Fibroblast of upper back skin (primary cell): ENCODE measurements at places on chromosomes 6 and 20.

DNA sequence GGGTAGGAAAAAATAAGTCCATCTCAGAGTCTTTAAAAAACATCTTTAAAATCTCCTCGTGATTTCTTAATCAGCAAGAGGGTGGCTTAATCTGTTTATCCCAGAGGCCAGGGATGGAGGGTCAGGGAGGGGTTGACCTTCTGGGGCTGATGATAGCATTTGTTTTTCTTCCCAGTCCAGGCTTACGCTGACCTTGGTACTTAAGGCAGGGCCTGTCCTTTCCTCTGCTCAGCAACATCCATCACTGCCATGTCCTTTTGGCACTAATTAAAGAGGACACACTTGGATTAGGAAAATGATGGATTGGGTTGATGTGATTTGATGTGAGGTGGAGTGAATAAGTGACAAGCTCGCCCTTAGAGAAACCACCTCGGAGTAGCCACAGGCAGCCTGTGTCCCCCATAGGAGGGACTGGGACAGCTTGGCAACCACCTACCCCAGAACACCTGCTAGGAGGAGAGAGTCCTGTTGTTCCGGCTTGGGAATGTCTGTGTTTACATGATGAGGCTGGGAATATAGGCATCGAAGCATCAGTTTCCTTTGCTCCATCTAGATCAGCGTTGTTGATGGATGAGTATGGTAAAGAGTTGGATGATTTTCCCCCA lies 44.2 kb downstream of the PHACTR3 start:
- no peak for DNase-seq

DNA sequence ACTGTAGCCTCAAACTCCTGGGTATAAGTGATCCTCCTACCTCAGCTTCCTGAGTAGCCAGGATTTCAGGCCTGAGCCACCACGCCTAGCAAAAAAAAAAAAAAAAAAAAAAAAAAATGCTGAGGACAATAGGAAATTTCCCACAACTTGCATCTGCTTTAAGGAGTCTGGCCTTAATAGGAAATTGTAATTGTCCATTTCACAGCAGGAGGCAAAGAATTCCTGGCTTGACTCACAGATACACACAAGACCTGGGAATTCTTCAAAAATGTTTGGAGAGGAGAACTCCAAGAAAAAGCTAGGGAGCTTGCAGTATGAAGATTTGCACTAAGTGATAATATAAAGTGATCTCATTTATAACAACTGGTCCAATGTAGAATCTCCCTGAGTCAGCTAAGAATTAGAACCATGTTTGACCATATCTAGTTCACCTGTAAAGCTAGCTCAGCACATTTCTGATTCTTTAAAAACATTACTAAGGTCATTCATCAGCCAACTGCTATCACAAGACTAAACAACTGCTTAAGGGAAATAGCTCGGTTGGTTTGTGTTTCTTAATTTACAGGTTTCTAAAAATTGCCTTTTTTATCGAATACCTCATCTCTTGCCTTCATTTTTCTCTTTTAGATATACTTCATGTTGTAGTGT lies 80.2 kb upstream of the SLC2A12 start:
- peak; percentile 90 for DNase-seq

GRCh38 chr6:147117580-147117979 lies 86.6 kb upstream of the STXBP5 start:
- DNase-seq, result peak; percentile 41

DNA sequence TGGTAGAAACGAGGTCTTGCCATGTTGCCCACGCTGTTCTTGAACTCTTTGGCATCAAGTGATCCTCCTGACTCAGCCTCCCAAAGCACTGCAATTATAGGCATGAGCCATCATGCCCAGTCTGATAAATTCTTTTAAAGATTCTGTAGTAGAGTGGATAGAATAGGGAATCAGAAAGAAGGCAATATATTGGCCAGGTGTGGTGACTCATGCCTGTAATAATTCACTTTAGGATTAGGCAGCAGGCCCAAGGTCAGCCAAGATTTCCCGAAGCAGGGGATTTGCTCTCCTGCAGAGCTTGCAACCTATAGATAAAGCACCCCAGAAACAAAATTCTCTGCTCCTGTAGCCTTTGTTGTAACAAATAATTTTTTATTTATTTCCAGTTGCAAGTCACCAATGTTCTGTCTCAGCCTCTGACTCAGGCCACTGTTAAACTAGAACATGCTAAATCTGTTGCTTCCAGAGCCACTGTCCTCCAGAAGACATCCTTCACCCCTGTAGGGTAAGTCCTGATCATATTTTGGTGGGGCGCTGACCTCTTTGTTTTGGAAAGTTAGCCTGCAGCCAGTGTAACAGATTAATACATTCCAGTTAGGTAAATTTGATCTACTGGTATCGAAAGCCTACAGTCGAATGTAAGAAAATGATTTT lies 30.4 kb upstream of the MROH8 start:
- no peak for DNase-seq

GRCh38 chr6:19719691-19720128 lies 117.5 kb upstream of the ID4 start:
- peak; percentile 81 for DNase-seq

GRCh38 chr20:22385602-22386305 lies 198.6 kb downstream of the FOXA2 start:
- no peak for DNase-seq

GRCh38 chr6:8535519-8535918 lies 100.2 kb upstream of the SLC35B3 start:
- no peak for DNase-seq

GRCh38 chr6:152905551-152906299 lies 77.1 kb downstream of the FBXO5 start:
- DNase-seq, result no peak

DNA sequence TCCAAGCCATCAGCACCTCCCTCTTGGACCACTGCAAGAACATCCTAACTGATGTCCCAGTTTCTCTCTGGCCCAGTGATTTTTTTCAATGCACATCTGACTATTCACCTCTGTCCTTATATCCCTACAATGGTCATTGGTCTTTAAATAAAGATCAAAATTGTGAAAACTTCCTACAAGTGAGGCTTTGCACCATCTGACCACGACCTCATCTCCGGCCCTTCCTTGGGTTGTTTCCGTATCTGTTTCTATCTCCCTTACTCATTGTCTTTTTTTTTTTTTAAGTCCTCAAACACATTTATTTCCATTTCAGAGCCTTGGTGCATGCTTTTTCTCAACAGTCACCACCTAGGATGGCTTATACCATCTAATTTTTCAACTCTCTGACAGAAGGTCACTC lies 88.1 kb downstream of the IPCEF1 start:
- no peak for DNase-seq

DNA sequence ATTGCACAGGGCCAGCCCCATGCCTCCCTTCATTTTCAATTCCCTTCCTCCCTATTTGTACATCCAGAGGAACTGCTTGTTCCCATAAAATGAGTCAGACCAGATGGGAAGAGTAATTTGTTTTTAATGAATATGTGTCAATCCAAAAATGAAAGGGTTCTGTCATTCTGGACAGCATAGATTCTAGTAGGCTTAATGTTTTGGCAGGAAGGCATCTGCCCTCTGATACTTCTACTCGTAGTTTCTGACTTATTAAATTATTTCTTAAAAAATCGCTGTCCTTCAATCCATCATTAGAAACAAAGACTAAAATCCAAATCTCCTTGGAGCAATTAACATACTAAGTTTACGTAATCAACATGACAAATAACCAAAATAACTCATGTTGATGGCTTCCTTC lies 665.5 kb downstream of the TENT5A start:
- DNase-seq, result no peak

GRCh38 chr20:32829311-32830005 lies 9.7 kb downstream of the MAPRE1 start:
- peak; percentile 65 for DNase-seq

- DNase-seq, result no peak
Observed at GRCh38 chr20:12395760-12396159, 478.1 kb downstream of the BTBD3 start.

DNA sequence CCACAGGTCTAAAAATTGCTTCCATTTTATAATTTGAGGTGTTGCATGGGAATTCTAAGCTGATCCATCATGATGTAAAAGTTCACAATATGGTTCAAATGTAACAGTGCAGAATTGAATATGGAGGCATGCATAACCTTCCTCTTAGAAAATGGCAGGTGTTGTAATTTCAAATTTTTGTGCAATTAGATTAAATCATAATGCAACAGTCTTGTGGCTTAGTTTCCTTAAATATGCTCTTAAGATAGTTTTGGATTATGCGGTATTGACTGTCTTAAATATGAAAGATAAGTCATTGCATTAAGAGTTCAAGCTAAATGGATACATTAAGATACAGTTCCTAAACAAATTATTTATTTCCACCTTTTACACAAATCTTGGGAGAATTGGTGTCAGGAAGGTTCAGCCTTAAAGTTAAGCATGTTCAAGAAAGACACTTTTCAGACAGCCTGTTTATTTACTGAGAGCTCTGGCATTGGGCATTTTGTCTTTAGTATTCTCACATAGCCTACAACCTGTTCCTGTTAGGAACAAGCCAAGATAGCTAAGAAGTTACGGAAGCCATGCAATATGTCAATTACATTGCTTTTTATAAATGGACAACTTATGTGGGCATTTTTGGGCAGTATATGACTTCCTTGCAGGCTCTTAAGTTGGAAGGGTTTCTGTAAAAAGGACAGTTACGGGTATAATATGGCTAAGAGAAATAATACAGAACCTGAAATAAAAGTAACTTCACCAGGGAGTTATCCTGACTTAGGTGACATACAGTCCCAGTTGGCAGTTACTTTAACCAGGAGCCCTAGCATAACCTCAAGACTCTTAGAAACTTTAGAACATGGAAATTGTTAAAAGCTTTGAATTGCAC lies 9.3 kb downstream of the SRSF3 start:
- DNase-seq, result no peak

DNA sequence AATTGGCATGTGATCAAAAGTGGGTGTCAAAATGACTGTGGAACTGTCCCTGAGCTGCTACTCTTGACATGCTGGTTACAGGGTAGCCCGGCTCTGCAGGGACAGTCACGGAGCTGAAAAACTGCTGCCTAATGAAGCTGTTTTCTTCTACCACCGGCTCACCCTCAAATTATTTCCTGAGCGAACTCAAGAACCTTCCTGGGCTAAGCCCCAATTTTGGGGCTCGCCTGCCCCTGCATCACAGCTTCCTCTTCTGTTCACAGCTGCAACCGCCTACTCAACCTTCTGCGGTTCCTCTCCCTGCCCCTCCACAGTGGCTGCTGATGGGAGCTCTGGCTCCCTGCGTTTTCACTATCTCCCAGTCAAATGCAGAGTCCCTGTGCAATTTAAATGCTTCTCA lies 110.8 kb upstream of the MLN start:
- DNase-seq, result no peak

- DNase-seq, result peak; percentile 93
Observed at GRCh38 chr6:13794184-13794583, 20.2 kb downstream of the MCUR1 start.

DNA sequence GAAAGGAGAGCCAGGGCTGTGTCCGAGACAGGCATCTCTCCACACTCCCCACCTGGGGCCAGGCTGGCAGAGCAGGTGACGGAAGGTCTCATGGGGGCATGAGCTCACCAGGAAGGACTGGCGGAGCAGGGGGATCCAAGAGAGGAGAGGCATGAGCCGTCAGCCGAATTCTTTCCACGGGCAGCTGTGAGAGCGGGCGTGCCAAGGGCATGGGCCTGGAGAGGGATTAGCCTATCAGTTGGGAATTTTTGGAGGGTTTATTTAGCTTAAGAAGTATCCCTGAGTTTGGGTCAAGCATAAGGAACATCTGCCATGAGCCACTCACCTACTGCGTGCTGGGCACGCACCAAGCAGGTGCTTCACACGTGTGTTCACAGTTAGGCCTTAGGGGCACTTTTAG lies 60.2 kb upstream of the ZNFX1 start:
- no peak for DNase-seq

DNA sequence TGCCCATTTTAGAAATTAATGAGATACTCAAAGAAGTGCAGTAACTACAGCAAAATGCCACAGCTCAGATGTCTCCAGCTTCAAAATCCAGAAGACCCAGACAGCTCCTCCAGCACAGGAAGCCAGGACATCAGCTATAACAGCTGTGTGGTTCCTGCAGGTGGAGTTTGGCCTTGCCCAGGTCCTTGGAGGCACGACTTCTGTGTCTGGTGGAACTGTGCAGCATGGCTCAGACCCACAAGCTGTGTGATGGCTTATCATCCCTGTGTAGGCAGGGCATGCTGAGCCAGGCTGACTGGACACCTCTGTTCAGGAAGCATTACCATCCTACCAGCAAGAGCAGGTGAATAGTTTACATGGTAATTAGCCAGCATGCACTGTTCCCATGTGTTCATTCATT lies 26.5 kb upstream of the CD93 start:
- DNase-seq, result no peak

DNA sequence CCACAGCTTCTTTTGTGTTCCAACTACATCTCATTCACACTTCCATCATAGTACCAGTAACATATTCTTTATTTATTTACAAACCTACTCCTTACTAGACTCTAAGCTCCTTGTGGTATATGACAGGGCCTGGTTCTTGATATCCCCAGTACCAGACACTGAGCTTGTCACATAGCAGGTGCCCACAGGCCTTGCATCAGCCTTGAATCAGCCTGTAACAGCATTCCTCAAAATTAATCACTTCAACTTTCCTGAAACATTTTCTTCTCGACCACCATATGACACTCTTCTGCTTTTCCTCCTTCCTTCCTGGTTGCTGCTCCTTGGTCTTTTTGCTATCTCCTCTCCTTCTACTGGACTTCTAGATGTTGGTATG lies 24.7 kb upstream of the SRPK1 start:
- DNase-seq, result no peak

GRCh38 chr6:46772762-46773161 lies 20.4 kb upstream of the MEP1A start:
- DNase-seq, result no peak

- no peak for DNase-seq
Observed at GRCh38 chr6:53513519-53513966, 31.4 kb downstream of the GCLC start.

GRCh38 chr6:89611666-89612065 lies 26.9 kb downstream of the LYRM2 start:
- peak; percentile 34 for DNase-seq

GRCh38 chr20:17928211-17928611 lies 40.4 kb downstream of the SNX5 start:
- peak; percentile 59 for DNase-seq

DNA sequence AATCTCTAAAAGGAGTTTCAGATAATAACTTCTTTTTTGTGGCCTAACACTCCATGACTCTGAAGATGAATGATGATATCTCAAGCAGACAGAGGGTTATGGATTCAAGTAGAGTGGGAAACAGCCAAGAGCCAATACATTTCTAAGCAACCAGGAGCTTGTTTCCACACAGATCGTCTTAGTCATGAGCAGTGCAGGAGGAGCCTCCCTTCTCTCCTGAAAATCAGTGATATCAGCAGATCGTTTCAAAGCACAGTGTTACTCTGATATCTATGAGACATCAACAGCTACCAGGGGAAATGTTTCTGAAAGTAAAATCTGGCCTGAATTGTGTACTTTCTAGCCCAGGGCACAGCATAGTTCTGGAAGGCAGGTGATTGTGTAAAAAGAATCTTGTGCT lies 11.5 kb downstream of the ADGRG6 start:
- peak; percentile 61 for DNase-seq

GRCh38 chr20:51442602-51443001 lies 99.9 kb downstream of the NFATC2 start:
- no peak for DNase-seq

- DNase-seq, result no peak
Observed at GRCh38 chr6:16767765-16768476, 6.7 kb upstream of the ATXN1 start.

- peak; percentile 26 for DNase-seq
Observed at GRCh38 chr6:27591699-27592480, 119.0 kb upstream of the ZNF184 start.
